ENCODE measurements at places on chromosomes 5 and 9.

- DNase-seq: no peak
These were observed 7.8 kb downstream of the PHYHD1 start for GRCh38 chr9:128928624-128929023.

DNA sequence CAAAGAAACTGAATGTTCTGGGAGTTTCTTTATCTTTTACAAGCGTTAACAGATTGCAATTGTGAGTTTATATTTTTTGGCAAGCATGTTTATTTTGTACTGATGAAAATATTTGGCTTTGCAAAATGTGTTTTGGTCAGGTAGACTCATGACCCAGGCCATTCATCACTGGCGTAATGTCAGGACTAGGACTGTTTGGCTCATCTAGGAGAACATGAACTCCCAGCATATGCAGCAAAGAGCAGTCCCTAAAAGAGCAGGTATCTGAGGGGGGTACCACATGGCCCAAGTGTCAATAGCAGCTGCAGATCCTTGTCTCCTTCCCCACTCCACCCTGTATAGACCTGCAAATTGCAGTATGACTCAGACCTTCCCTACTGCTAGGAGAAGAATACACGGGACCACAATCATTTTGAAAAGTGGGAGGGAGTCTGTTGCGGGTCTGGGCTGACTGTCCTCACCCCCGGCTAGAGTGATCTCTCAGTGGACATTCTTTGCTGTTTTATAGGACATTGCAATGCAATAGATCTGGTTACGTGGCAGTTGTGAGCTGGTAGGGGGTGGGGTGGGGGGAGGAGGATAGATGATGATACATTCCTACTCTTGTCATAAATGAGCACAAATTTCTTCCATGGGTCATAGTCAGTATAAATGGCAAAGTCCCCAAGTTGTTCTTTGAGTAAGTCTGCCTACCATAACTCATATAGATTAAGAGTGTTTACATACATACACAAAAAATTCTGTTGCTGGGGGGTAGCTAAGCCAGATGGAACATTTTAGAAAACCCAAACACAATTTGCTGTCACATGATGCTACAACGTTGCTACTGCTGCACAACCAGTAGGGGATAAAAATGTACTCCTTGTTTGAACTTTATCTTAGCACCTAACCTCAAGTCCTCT, 20.8 kb upstream of the SNCAIP start:
- DNase-seq: no peak

DNA sequence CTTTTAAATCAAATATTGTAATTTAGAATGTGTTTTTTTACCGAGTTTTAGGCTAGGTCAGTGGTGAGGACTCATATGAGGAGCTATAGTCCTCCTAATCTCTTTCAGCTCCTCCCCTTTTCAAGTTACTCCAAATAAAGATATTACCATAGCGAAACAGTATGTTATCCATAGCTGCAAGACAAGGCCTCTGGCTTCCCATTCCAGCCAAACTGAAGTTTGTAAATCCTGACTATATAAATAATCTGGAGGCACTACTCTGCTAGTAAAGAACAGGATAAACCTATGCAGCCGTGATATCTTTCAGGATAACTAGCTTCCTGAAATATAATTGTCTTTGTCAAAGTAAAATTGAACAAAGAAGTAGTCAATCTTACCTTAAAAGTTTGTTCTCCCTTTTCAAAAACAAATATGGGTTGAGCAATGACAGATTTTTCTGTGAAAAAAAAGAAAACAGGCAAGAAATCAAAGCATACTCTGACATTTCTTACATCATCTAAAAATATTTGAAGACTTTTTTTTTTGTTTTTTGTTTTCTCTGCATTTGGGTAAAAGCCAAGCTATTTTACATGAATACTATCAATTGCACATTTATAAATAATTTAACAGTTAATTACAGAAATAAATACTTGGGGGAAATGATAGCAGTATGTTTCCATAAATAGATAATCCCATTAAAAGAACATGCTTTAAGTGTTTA, 29.3 kb upstream of the NADK2 start:
- DNase-seq: no peak

GRCh38 chr5:25160891-25161290, 516.1 kb upstream of the CDH10 start:
- DNase-seq: no peak

GRCh38 chr9:18256568-18256967, 217.4 kb upstream of the ADAMTSL1 start:
- DNase-seq: no peak

- DNase-seq: no peak
These were observed 4.5 kb downstream of the TYRP1 start for GRCh38 chr9:12697719-12698118.

GRCh38 chr9:100286257-100286656, 66.5 kb downstream of the TEX10 start:
- DNase-seq: no peak

DNA sequence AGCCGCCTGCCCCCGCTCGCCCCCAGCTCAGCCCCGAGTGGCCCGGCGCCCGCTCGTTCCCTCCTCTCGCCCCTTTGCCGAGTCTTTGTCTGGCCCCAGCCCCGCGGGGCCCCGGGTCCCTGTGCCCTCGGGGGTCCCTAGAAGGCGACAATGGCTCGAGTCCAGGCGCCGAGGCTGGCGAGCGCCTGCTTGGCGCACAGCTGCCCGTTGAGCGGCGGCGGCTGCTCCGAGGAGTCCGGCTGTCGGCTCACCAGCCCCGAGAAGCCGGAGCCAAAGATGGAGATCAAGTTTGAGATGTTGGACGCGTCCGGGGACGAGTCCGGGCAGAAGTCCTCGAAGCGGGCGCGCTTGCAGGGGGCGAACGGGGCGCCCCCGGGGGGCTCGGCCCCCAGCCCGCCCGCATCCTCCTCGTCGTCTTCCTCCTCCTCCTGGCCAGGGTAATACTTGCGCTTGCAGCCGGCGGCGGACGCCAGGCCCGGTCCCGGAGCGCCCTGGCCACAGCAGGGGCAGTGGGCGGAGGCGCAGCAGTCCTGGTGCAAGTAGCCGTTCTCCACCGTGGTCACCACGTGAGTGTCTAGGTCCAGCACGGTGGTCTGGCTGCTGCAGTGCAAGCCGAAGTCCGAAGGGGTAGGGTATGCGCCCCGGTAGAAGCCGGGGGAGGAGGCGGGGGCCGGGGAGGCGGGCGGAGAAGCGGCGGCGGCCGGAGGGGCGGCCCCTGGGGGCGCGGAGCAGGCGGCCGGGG, 1.2 kb downstream of the IER5L start:
- peak; percentile 68 for DNase-seq

DNA sequence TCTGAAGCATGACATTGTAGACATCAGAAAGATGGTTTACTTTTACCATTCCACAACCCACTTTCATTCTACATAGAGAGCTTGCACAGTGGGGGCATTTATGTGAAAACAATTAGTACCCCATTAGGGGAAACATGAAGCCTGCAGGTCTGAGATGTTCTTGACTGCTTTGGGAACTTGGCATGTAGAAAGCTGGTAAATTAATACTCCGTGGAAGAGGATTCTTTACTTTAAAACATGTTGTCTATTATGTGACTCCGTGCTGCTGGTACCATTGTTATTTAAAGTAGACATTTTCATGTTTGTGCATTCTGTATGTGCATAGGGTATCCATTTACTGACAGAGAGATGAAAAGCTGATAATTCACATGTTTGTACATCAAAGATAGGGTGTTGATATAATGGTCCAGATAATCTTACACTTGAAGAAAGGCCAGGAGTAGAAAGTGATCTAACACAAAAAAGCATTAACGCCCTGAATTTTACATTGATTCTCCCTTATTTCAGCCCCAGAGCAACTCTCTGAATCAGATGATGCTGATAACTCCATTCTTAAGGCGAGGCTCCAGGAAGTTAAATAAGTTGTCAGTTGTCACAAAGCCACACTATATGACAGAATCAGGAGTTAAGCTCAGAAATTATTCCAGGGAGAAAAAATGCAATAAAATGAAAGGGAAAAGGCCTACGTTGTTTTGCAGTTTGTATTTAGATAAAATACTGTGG, 50.1 kb upstream of the CD180 start:
- no peak for DNase-seq

- no peak for DNase-seq
These were observed 25.9 kb upstream of the POMT1 start for GRCh38 chr9:131476777-131477345.

DNA sequence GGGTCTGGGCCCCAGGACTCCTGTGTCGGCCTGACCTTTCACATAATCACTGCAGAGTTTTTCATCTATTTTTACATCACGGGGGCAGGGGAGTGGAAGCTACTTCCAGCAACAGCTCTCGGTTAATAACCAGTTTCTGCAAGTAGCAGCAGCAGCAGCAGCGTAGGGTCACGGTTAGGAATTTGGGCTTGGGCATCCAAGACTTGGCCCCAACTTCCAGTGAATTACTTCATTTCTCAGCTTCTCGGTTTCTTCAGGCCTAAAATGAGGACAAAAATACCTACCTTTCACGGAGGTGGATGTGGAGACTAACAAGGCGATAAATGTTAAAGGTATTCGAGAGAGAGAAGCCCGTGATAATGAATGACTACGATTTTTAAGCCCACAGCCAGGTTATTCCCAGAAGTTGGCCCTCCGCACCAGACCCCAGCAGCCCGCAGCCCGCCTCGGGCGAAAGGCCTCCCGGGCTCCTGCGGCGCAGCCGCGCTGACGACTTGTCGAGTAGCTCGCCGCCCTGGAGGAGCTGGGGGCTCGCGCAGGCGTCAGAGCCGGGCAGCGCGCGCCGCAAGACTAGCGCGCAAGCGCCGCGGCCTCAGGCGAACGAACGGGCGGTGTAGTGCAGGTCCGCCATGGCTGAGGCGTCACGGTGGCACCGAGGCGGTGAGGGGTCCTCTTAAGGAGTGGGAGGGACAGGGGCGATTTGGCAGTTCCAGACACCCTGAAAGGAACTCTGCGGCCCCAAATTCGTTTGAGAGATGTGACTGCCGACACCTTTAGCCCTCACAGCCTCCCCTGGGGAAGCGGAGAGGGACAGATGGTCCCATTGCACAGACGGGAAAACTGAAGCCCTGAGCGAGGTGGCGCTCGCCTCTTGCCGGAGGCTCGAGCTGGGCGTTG, at the start of gene PKD2L2:
Gene PKD2L2 (plus strand): TSS at position 595 of the 897 bp plus-strand sequence. CDS start 35 bp downstream, at position 630.
- DNase-seq: peak; percentile 87

DNA sequence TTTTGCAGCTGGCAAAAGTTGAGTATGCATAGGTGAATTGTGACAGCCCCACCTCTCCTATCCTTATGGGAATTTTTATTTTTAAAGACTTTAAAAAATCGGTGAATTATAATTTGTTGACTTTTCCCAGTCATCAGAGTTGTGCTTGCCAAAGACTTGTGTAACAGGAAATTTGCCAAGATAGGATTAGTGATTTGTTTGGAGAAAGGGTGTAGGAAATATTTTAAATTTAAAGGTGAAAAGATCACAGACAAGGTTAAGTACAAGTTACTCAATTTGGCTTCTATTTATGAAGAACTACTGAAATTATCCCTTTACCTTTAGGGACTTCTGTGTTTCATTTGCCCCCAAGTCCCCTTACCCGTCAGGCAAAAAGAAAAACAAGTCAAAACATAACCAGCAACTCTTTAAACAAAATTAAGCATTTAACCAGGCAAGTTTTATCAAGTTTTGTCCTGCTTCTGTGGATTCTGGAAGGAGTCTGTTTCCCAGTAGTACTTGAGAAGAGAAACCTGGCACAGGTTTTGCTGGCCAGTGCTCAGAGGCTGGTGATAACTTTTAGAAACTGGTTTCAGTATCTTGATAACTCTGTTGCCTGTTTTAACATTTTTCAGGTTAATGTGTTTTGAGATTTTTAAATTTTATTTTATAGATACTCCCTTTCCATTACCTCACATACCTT, 285.4 kb downstream of the MAST4 start:
- DNase-seq: no peak

DNA sequence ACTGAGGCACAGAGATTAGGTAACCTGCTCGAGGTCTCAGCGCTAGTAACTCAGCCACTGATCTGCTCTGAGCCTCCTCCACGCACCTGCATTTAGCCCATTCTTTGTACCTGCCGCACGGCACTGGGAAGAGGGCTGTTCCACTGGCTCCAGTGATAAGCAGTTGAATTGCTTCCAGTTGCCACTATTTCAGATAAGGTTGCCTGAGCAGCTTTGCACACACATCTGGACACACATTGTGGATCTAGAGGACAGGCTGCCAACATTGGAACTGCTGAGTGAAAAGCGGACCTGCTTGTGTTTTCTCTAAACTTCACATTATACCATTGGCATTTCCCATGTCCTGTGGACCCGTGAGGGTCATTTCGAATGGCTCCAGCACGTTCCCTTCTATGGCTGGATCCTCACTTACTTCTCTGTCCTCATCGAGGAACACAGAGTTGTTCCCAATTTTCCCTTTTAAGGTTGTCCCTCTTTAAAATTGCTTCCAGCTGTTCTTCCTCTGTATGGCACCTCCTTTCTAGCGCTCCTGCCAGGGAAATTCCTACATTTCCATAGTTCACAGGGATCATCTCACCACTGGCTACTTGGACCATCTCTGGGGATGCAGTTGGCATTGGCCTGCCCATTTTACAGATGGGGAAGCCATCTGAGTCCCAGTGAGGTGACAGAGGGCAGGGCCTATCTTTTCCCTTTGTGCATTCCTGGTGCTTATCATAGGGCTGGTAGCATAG, 45.9 kb upstream of the RPL26L1 start:
- no peak for DNase-seq

DNA sequence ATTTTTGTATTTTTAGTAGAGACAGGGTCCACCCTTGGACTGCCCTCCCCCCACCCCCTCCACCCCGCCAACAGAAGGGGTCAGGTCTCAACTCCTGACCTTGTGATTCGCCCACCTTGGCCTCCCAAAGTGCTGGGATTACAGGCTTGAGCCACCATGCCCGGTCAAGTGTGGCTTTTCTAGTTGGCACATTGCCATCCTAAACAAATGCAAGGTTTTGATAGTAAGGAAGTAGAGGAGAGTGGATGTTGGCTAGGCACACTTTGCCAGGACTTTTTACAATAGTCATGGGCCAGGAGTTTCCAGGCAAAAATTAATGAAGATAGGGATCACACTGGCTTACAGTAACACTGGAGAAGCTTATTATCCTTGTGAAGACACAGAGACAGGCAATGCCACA, 62.4 kb downstream of the GALNT12 start:
- DNase-seq: peak; percentile 16

- DNase-seq: no peak
These were observed 86.6 kb upstream of the ANKH start for GRCh38 chr5:14958188-14958587.
